ENCODE measurements at places on chromosomes 3 and 15. TPM values are rescaled to one million over a fixed set of nuclear protein-coding genes. Genes with fewer than 3 reads are reported as not detected.
A peak's percentile ranks its signal among the peaks of the same experiment; 100 is the strongest.

The RAD54L2 gene
- 30.0 TPM for total RNA-seq

The THBS1 gene
- total RNA-seq: 0.40 TPM

DNA sequence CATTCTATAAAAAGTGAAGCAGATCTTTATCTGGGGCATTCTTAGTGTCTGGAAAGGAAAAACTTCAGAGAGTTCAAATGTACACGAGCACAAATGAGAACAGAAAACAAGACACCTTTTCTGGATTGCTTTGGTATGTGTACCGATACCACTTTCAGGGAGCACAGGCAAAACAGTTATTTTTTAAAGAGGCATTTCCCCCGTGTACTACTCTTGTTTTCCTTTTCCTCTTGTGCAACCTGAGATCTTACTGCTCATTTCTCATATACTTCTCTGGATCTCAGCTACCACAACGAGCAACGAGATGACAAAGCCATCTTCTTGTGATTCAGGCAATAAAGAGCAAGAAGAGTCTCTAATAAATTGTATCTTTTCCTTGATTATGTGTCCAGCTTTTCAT, 463.6 kb downstream of the SHQ1 start:
- no peak overlapping the region for H3K4me3 ChIP-seq
- H3K36me3 ChIP-seq: peaks cover 2% of the 10 kb centered on the region
- H3K27me3 ChIP-seq: no peaks in the 10 kb centered on the region
- no peak for DNase-seq
- peaks cover 43% of the 10 kb centered on the region for H3K4me1 ChIP-seq

The GNAT1 gene
- total RNA-seq: not detected

DNA sequence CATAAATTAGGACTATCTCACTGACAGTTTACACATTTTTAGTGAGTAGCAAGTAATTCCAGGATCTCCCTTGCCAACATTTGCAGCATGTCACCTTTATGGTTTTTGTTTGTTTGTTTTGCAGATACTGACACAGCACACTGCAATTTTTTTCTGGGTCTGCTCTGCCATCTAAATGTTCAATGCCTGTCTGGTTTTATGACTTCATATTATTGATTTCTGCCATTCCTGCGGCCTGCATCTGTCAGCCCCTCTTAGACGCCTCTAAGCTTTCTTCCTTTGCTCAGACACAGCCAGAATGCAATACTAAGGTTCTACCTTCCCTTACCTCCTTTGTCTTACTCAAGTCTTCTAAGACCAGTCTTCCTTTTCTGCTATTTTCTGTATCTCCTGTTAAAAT, 321.2 kb upstream of the AZI2 start:
- no peak overlapping the region for H3K27ac ChIP-seq
- DNase-seq: no peak
- H3K27me3 ChIP-seq: no peaks in the 10 kb centered on the region
- H3K4me3 ChIP-seq: no peak overlapping the region
- no peaks in the 10 kb centered on the region for H3K4me1 ChIP-seq

- DNase-seq: peak; percentile 8
- peak within 1 kb of the TSS; percentile 43 for H3K4me3 ChIP-seq
- no peaks in the 10 kb centered on the region for H3K27me3 ChIP-seq
- peaks cover 15% of the 10 kb centered on the region for H3K36me3 ChIP-seq
- H3K4me1 ChIP-seq: peaks cover 82% of the 10 kb centered on the region
Measured at GRCh38 chr3:108296239-108296638, at the start of gene HHLA2. HHLA2 (plus strand) TSS chr3:108296548; CDS start chr3:108351814, 55,266 bp downstream.

GRCh38 chr3:165518346-165518745, 318.9 kb downstream of the BCHE start:
- H3K36me3 ChIP-seq: no peaks in the 10 kb centered on the region
- H3K27me3 ChIP-seq: no peaks in the 10 kb centered on the region
- H3K27ac ChIP-seq: no peak overlapping the region
- no peak for DNase-seq

The NEIL1 gene
- 2.7 TPM for total RNA-seq

- peak overlapping the region; percentile 80 for H3K27ac ChIP-seq
- peaks cover under 1% of the 10 kb centered on the region for H3K27me3 ChIP-seq
- peak overlapping the region; percentile 88 for H3K4me3 ChIP-seq
- H3K36me3 ChIP-seq: peaks cover 34% of the 10 kb centered on the region
- peak; percentile 22 for DNase-seq
- H3K4me1 ChIP-seq: peaks cover 45% of the 10 kb centered on the region
Measured at GRCh38 chr15:69414701-69415167, 585 bp downstream of the KIF23 start.

Data from activated CD4-positive, alpha-beta T cell treated with anti-CD3 and anti-CD28 coated beads, Interleukin-2, amount 10 ng/mL, durations not matched to agents 7 days and 5 days (primary cell).